ENCODE measurements at places on chromosomes 5 and 9. TPM values are rescaled to one million over a fixed set of nuclear protein-coding genes. Genes with fewer than 3 reads are reported as not detected.

Gene FGF10
- total RNA-seq = 60.5 TPM

Gene PROB1
- total RNA-seq = 1.3 TPM

Gene FBP1
- total RNA-seq = 33.4 TPM

Gene NIM1K
- 0.48 TPM for total RNA-seq

Gene FOXD4L4
- not detected for total RNA-seq

Gene SLC36A3
- total RNA-seq = not detected

Gene SURF6
- 23.3 TPM for total RNA-seq

Gene PRUNE2
- 14.7 TPM for total RNA-seq

Gene TOR2A
- 16.7 TPM for total RNA-seq

Gene RLN1
- 1.3 TPM for total RNA-seq

Gene CAPSL
- total RNA-seq = not detected

Gene ADGRD2
- 2.6 TPM for total RNA-seq

Gene ADAMTS6
- 6.0 TPM for total RNA-seq

Gene PCDHA10
- 4.9 TPM for total RNA-seq

Gene PCDHGA2
- 4.6 TPM for total RNA-seq

Gene PCDHGA11
- 9.8 TPM for total RNA-seq

Gene BTNL3
- total RNA-seq = under 0.01 TPM

Gene GABBR2
- total RNA-seq = not detected

Gene CTNND2
- 3.3 TPM for total RNA-seq

Gene SLC27A6
- 4.3 TPM for total RNA-seq

Gene GFPT2
- total RNA-seq = 60.0 TPM

Gene SCGB3A2
- total RNA-seq = not detected

Gene UBTD2
- 32.3 TPM for total RNA-seq

Gene SPATA31C1
- total RNA-seq = not detected

Gene FIBCD1
- total RNA-seq = 0.16 TPM

Gene SLC46A2
- not detected for total RNA-seq

Gene MPDZ
- 63.1 TPM for total RNA-seq

Gene SWI5
- 25.8 TPM for total RNA-seq

Gene PTPRD
- 5.4 TPM for total RNA-seq

Gene KCNIP1
- total RNA-seq = not detected

Gene FAM200C
- total RNA-seq = 2.7 TPM

Gene NADK2
- 31.8 TPM for total RNA-seq

Gene TNC
- total RNA-seq = 44.6 TPM

Gene NPR2
- 34.2 TPM for total RNA-seq

Gene SLC45A2
- total RNA-seq = not detected

Gene LHFPL2
- 61.8 TPM for total RNA-seq

Gene FRRS1L
- 0.16 TPM for total RNA-seq

Gene GABRA1
- total RNA-seq = not detected

Gene FOXD4L6
- total RNA-seq = not detected

Gene SYK
- 25.9 TPM for total RNA-seq

Gene PRELID2
- total RNA-seq = 23.1 TPM

Gene CSF2
- not detected for total RNA-seq

Gene PCDHB12
- total RNA-seq = 3.7 TPM

Gene MIER3
- total RNA-seq = 33.1 TPM

Gene PAEP
- not detected for total RNA-seq

Gene GABRB2
- 0.33 TPM for total RNA-seq

Gene FST
- total RNA-seq = 7.6 TPM

Gene BOD1
- total RNA-seq = 64.6 TPM

Gene KCNT1
- total RNA-seq = not detected

Gene SMIM27
- total RNA-seq = 8.6 TPM

Gene TMEM141
- 103 TPM for total RNA-seq

All from breast epithelium (tissue), 4 donors.